ENCODE measurements at places on chromosomes 5 and 9.

GRCh38 chr9:107176436-107177151 is 106.5 kb upstream of the RAD23B start:
- DNase-seq = no peak

DNA sequence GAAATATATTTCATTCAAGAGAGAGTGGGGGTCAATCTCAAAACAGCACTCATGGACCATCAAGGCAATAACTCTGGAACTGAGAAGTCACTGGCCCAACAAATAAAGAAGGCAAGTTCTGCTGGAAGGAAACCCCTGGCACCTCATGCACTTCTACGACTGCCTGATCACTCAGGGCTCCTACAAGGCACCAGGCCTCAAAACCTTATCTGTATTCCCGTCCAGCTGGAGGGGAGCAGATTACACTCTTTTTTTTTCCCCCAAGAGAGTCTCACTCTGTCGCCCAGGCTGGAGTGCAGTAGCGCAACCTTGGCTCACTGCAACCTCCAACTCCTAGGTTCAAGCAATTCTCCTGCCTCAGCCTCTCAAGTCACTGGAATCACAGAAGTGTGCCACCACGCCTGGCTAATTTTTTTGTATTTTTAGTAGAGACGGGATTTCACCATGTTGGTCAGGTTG is 49.9 kb downstream of the P4HA2 start:
- DNase-seq = no peak

- no peak for DNase-seq
These were observed 20.0 kb upstream of the GDNF start for GRCh38 chr5:37859805-37860204.

GRCh38 chr9:79312686-79313421 is 258.9 kb upstream of the TLE4 start:
- DNase-seq = no peak

DNA sequence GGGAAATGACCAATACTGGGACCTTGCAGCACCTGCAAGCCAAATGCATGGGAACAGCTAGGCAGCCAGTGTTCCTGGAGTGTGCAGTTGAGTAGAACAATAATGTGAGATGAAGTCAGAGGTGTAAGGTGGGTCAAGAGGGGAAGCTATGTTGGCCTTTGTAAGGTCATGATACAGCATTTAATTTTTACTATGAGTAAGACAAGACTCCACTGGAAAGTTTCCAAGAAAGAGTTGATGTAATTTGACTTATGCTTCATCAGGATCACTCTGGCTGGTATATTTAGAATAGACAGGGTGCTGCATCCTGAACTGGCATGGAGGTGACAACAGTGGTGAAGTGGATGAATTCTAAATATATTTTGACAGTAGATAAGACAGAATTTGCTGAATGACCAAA is 744.8 kb downstream of the KCTD16 start:
- no peak for DNase-seq

DNA sequence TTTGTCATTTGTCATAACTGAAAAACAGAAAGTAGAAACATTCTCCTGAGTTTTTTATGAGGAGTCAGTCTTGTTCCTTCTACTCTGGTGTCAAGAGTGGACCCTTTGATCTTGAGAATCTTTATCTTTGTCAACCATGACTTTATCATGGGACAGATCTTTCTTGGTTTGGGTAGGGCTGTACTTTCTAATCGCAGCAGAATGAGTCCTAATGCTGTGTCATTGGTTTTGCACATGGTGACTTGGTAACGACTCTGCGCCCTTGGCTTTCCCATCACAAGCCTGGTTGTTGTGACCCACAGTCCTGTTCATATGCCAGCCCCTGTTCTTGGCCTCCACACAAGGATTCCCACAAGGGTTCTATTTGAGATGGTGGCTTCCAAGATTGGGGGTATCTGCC is 45.6 kb downstream of the AOPEP start:
- no peak for DNase-seq
